Lower lobe of right lung (tissue), 2 donors: ENCODE measurements at places on chromosomes 2 and 18.

DNA sequence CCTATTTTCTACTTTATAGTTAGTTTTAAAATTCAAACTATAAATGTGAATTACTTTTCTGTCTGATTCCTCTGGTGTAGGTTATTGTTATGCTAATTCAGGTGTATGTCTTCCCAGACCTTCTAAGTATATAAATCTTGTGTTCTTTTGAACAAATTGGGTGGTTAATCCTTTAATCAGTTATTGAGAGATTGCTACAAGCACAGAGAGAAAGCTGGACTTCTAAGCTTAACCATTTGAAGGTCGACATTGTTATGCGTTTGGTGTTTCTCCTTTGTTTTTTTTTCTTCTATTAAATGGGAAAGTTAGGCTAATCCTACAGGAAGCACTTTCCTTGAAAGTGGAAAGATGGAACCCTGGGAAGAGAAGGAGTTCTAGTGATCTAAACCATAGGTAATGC is 592.6 kb downstream of the SLC4A3 start:
- DNase-seq, result no peak

- no peak for DNase-seq
Observed at GRCh38 chr18:27649621-27650020, 464.5 kb upstream of the CHST9 start.

- DNase-seq, result peak; percentile 73
Observed at GRCh38 chr2:96801786-96802595, 14.1 kb upstream of the CNNM3 start.

- DNase-seq, result no peak
Observed at GRCh38 chr2:39107724-39108273, 13.1 kb downstream of the SOS1 start.

- DNase-seq, result no peak
Observed at GRCh38 chr2:195363496-195363895, 293.5 kb upstream of the SLC39A10 start.

DNA sequence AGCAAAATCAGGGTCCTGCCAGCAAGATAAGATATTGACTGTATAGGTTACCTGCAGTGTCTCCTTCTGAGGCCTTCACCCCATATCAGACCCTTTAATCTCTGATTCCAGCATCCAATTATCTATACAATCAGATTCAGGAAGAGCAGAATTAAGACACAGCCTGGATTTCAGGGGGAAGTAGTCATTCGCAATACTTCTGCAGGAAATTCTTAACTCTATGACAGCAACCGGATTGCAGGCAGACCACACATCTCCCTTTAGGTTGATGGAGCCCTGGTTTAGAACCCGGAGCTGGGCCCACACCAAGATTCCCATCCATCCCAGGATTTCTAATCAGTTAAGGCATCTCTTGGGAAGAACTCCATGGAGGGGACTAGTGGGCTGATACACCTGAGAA is 9.5 kb downstream of the ARL4C start:
- no peak for DNase-seq

- DNase-seq, result no peak
Observed at GRCh38 chr2:9152975-9153642, 53.5 kb upstream of the ASAP2 start.

DNA sequence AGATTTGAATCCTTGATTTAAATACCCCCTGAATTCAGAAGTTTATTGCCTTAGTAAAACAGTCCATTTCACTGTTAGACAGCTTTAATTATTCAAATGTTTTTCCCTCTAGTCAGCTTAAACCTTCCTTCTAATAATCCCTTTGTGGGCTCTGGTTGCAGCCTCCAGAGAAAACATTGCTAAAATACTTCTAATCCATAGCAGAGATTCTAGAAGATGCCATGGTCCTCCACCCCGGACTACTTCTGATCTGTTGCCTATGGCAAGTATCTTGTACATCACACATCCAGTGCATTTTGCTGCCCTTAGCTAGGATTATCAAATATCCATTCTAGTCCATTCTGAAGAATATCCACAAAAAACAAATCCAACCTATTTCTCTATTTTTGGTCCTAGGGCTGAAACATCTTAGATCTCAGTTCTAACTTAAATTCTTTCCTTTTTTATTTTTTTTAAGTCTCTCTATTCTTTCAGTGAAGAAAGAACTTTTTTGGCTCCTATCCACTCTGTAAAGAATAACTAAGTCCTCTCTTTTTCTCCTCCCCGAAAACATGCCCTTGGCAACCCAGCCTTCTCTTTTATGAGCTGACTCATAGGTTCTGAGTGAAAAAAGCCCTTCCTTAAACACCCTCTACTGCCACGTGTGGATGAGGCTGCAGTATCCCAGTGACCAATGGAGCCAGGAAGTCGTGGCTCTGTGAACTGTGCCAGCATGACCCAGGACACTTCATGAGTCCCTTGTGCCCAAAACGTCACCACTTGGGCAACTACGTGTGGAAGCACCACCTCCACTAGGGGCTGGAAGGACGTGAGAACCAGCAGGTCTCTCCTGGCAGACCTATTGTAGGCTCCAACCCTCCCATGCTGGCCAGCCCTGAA is 349.8 kb downstream of the TNS1 start:
- peak; percentile 61 for DNase-seq

GRCh38 chr2:66803726-66804125 is 368.8 kb downstream of the MEIS1 start:
- DNase-seq, result no peak

- DNase-seq, result no peak
Observed at GRCh38 chr2:141630407-141630930, 500.3 kb downstream of the LRP1B start.

DNA sequence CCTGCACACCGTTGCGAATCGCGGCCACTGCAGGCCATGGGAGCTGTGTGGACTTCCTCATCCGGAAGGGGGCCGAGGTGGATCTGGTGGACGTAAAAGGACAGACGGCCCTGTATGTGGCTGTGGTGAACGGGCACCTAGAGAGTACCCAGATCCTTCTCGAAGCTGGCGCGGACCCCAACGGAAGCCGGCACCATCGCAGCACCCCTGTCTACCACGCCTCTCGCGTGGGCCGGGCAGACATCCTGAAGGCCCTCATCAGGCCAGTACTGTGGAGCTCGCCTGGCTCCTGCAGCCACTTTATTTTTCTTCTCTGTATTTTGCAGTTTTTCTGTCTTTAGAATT is 9.0 kb downstream of the ASB1 start:
- no peak for DNase-seq

- peak; percentile 42 for DNase-seq
Observed at GRCh38 chr2:120845277-120845676, 109.6 kb downstream of the GLI2 start.

GRCh38 chr18:67456711-67457110 is 59.8 kb downstream of the DSEL start:
- DNase-seq, result no peak

DNA sequence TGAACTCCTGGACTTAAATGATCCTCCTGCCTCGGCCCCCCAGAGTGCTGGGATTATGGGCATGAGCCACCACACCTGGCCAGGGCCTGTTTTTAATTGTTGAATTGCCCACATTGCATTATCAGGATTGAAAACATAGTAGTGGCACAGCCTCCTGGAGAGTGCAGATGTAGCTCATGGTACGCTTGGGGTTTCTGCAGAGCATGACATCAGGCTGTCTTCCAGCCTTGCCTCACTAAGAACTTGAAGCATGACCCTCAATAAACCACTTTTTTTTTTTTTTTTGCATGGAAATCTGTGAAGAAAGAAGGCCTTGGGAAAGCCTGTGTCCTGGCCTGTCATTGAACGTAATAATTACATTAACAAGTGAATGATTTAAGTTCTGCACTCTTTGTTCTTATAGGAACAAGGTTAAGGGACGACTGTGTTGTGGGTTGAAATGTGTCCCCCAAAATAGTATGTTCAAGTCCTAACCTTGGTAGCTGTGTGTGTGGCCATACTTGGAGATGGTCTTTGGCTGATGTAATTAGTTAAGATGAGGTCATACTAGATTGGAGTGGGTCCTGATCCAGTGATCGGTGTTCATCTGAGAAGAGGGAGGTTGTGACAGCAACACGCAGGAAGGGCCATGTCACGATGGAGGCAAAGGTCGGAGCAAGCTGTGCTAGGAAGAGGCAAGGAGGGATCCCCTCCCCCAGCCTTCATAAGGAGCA is 90.2 kb downstream of the AGAP1 start:
- DNase-seq, result no peak

DNA sequence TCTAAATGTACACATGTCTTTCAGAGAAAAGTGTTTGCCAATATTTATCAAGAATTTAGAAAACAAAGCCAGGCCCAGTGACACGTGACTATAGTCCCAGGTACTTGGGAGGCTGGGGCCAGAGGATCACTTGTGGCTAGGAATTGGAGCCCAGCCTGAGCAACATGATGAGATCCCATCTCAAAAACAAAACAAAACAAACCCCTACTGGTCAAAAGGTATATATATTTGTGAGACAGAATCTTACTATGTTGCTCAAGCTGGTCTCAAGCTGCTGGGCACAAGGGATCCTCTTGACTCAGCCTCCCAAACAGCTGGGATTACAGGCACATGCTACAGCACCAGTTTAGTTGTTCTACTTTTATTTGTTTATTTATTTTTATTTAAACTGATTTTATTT is 79.2 kb downstream of the ZDBF2 start:
- no peak for DNase-seq

- DNase-seq, result no peak
Observed at GRCh38 chr2:164252568-164253287, 368.6 kb downstream of the GRB14 start.

GRCh38 chr18:22165049-22165602 is 4.3 kb upstream of the GATA6 start:
- DNase-seq, result no peak

DNA sequence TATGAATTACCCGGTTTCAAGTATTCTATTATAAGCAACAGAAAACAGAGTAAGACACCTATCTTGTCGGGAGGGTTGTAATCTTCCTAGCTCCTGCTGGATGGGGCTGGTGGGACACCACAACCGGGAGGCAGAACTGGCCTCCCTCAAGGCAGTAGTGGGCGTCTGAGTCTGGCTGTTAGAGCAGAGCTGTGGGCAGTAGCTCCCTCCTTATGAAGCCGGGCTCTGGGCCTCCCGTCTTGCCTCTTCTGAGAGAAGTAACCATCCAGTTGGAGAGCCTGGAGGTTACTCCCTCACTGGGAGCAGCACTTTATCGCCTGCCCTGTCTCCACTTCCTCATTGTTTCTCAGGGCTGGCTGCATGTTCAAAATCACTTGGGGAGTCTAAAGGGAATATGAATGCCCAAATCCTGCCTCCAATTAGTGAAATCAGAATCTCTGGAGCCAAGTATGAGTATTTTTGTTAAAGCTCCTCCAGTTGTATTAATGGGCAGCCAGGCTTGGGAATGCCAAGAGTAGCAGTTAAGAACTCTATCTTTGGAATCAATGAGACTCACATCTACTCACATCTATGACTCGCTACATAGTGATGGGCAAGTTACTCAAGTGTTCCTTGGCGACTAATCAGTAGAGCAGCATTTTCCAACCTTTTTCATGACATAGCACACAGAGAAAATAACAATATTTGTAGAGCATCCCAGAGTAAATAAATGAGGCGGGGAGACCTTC is 27.3 kb upstream of the NRP2 start:
- DNase-seq, result no peak

GRCh38 chr18:52730972-52731619 is 391.1 kb downstream of the DCC start:
- DNase-seq, result no peak

- DNase-seq, result no peak
Observed at GRCh38 chr2:179626261-179626660, 235.2 kb downstream of the ZNF385B start.

DNA sequence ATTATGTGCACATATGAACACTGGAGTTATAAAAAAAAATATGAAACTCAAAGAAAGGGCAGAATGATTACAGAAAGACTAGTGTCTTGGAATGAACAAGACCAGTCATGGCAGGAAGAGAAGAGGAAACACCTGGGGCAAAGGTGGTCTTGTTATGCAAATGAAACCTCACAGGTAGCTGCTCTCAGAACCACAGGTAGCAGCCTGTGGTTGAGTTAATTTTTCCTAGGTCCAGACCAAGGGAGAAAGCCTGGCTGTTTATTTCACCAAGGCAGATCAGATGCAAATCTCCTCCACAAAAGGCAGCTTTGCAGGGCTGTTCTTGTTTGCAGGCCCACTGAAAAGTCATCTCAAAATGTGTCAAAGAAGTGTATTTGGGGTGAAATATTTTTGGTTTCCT is 785.8 kb downstream of the RNF144A start:
- no peak for DNase-seq

DNA sequence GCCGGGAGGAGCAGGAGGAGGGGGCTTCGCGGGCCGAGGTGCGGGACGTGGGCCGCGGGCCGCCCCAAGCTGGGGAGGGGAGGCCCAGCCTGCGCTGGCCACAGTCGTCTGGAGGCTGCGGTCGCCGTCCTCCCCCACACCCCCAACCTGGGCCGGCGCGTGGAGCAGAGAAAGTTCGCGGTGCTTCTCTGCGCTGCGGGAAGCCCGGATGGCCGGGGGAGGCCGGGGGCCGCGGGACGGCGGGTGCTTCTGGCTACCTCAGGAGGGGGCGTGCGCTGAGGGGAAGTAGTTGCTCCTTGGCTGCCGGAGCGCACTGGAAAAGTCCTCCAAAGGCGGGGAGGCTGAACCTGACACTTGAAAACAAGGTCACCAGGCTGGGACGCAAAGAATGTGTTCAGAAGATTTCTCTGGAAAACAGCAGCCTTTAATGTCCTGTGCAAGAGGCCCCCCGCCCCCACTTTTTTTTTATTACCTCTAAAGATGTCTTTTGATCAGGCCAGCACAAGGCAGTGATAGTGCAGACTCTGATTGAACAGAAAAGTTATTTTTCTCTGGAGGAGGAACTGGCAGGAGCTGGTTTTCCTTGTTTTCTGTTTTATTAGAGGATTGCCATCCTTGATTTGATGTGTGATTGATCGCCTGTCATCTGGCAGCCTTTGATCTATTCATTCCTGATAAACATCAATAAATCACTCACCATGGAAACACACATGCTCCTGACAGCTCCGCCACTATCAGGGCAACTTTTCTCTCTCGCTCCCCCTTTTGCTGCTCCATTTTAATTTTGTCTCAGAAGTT is 1.6 kb downstream of the TSHZ1 start:
- DNase-seq, result peak; percentile 63

- no peak for DNase-seq
Observed at GRCh38 chr2:156311976-156312375, 20.5 kb downstream of the NR4A2 start.

DNA sequence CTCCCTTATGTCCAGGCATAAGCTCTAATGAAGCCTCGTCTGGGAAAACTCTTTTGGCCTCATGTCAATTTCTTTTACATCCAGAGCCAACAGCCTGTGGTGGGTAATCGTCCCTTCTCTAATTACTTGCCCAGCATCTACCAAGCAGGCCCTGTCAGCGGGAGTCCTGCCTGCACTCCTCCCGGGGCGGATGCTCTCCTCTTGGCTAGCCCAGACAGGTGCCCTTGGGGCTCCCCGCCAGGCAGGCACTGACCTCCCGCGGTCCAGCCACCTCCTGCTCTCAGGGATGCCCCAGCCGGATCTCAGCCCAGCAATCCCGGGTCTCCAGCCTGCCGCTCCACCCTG is 74.2 kb downstream of the NCAPH start:
- DNase-seq, result no peak
